A549 treated with RU486 at 1 μM for 4 hours (cell line): ENCODE measurements at places on chromosomes 13 and 19. TPM values are rescaled to one million over a fixed set of nuclear protein-coding genes. Genes with fewer than 3 reads are reported as not detected.

The GPR180 gene
- 1.2 to 3.5 TPM (median 3.3 TPM) in 5 replicates for total RNA-seq

The SYCN gene
- not detected in 5 replicates for total RNA-seq

The CPT1C gene
- 11.6 to 14.1 TPM (median 12.2 TPM) in 5 replicates for total RNA-seq

The UBE2L5 gene
- not detected in 5 replicates for total RNA-seq

The LAIR1 gene
- not detected in 5 replicates for total RNA-seq

The CEACAM16 gene
- 0.14 to 0.30 TPM (median 0.15 TPM) in 3 of 5 replicates, not detected in the others for total RNA-seq

The PODNL1 gene
- total RNA-seq, result 0.49 to 1.2 TPM (median 0.80 TPM) in 5 replicates

The NCCRP1 gene
- total RNA-seq, result 1.1 to 1.7 TPM (median 1.5 TPM) in 5 replicates

The ZNF296 gene
- total RNA-seq, result 6.5 to 11.0 TPM (median 10.4 TPM) in 5 replicates

The PAN3 gene
- total RNA-seq, result 4.6 to 8.9 TPM (median 8.7 TPM) in 5 replicates

The SLC25A42 gene
- total RNA-seq, result 0.34 to 0.94 TPM (median 0.66 TPM) in 5 replicates

The LRRC4B gene
- 0.34 to 0.69 TPM (median 0.47 TPM) in 5 replicates for total RNA-seq

The ZNF324B gene
- 5.4 to 7.6 TPM (median 6.7 TPM) in 5 replicates for total RNA-seq

The BRSK1 gene
- 2.8 to 5.2 TPM (median 3.7 TPM) in 5 replicates for total RNA-seq

The TSPAN16 gene
- total RNA-seq, result not detected in 5 replicates

The LHB gene
- total RNA-seq, result not detected in 5 replicates

The CYP4F8 gene
- not detected in 5 replicates for total RNA-seq

The CD209 gene
- not detected in 5 replicates for total RNA-seq

The NPAS1 gene
- 4.0 to 7.4 TPM (median 6.4 TPM) in 5 replicates for total RNA-seq

The ADPRHL1 gene
- total RNA-seq, result 10.5 to 15.9 TPM (median 12.3 TPM) in 5 replicates

The KHSRP gene
- total RNA-seq, result 194 to 229 TPM (median 198 TPM) in 5 replicates

The NLRP5 gene
- not detected in 5 replicates for total RNA-seq

The CDC37 gene
- 163 to 208 TPM (median 188 TPM) in 5 replicates for total RNA-seq

The KCNC3 gene
- total RNA-seq, result 1.0 to 1.5 TPM (median 1.2 TPM) in 5 replicates

The MRI1 gene
- total RNA-seq, result 8.9 to 14.3 TPM (median 14.2 TPM) in 5 replicates

The GNA15 gene
- total RNA-seq, result 0.16 to 0.19 TPM (median 0.16 TPM) in 3 of 5 replicates, not detected in the others

The DCT gene
- not detected in 5 replicates for total RNA-seq

The C1QTNF9B gene
- not detected in 5 replicates for total RNA-seq

The FCER2 gene
- total RNA-seq, result not detected in 5 replicates

The CPB2 gene
- total RNA-seq, result not detected in 5 replicates

The ZNF841 gene
- total RNA-seq, result 1.5 to 2.0 TPM (median 1.8 TPM) in 5 replicates
